ENCODE measurements at places on chromosomes 6 and 20. TPM values are rescaled to one million over a fixed set of nuclear protein-coding genes. Genes with fewer than 3 reads are reported as not detected.

VSTM2L gene
- total RNA-seq = 14.7 TPM

- H3K27me3 ChIP-seq = peaks cover 59% of the 10 kb centered on the region
- no peak for DNase-seq
- H3K4me1 ChIP-seq = no peaks in the 10 kb centered on the region
- H3K4me3 ChIP-seq = no peak overlapping the region
- no peaks in the 10 kb centered on the region for H3K36me3 ChIP-seq
Observed at GRCh38 chr20:57558614-57559288, 2.2 kb upstream of the PCK1 start.

DNA sequence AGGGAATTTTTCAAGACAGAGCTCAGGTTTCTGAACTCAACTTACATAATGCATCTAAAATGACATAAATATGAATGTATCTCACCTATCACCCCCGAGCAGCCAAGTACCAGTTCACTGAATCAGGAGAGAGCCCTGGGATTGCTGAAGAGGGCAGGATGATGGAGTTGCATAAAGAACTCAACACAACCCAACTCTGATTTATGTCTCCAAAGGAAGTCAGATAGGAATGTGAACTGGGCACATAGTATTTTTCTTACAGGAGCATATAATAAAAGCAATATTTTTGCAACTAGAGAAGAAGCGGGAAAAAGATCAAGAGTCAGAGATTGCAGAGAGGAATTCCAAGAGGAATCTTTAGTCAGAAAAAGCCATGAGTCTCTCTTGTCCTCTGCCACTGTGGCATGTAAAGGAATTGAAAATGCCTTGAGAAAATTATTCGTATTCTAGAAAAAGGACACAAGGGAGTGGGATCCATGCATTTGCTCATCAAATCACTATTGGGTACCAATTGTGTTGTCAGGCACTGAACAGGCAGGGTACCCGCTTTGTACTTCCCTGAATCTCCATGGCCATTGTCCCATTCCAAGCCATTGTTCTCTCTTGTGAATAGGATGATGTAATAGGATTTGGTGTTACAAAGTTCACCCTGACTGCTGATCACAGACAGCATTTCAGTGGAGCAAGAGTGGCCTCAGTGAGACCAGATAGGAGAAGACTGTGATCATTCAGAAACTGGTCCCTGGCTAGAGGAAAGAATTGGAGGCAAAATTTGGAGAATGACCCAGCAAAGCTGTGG lies 16.3 kb downstream of the RIN2 start:
- peaks cover 36% of the 10 kb centered on the region for H3K4me1 ChIP-seq
- H3K4me3 ChIP-seq = no peak overlapping the region
- H3K27ac ChIP-seq = no peak overlapping the region
- DNase-seq = no peak
- H3K36me3 ChIP-seq = peaks cover 7% of the 10 kb centered on the region

DNA sequence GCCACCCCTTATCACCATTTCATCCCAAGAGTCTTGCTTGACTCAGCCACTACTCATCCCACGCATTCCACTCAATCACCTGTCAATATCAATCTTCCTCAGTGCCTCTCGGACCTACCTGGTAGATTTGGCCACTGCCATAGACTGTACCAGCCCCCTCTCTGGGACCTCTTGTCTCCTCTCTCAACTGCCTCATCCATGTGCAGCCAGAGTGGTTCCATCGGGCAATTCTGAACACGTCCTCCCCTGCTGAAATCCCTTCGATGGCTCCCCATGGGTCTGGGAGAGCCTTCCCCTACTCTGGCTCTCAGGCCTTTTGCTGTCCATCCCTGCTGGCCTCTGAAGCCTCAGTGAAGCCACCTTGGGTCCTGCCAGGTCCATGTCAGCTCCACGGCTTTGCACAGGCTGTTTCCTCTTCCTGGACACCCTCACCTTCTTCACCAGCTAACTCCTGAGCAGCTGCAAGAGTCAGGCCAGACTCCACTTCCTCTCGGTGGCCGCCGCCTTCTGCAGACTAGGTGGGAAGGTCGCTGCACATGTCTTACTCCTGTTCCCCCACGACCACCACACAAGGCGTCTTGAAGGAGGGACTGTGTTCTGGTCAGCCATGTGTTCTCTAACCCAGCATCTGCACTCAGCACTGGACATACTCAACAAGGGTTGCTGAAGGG lies 120.4 kb downstream of the TOX2 start:
- H3K4me1 ChIP-seq = no peaks in the 10 kb centered on the region
- H3K27ac ChIP-seq = no peak overlapping the region
- peak; percentile 78 for DNase-seq
- no peaks in the 10 kb centered on the region for H3K36me3 ChIP-seq
- H3K27me3 ChIP-seq = peaks cover 59% of the 10 kb centered on the region

EMILIN3 gene
- 2.1 TPM for total RNA-seq

Data from osteocyte (in vitro differentiated cells).